Stimulated activated CD8-positive, alpha-beta memory T cell treated with anti-CD3 and anti-CD28 coated beads, Interleukin-12 subunit alpha, Interleukin-12 subunit beta, amount 100 ng/mL, for 4 hours (primary cell): ENCODE measurements at places on chromosomes 7 and 10.

GRCh38 chr7:50631100-50631499 is 65.9 kb upstream of the DDC start:
- DNase-seq: no peak

- DNase-seq: no peak
Observed at GRCh38 chr10:88254091-88254490, 329.0 kb downstream of the RNLS start.

GRCh38 chr7:26688936-26689506 is 175.4 kb downstream of the SKAP2 start:
- no peak for DNase-seq

- no peak for DNase-seq
Observed at GRCh38 chr7:74526780-74527179, 73.1 kb downstream of the GTF2IRD1 start.

DNA sequence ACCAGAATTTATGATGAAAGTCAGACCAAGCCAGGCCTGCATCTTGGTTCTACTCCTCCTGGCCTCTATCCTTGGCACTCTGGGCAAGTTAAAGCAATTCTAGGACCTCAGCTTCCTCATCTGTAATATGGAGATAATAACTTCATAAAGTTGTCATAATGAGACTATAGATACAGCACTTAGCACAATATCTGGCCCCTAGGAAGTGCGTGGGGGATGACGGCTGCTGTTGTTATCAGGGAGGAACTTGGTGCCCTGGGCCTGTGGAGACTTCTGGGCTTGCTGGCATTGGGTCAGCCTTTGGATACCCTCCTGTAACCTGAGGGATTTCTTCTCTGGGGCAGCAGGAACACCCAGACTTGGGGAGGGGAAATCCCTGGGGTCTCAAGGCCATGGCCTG is 27.6 kb downstream of the PFKFB3 start:
- no peak for DNase-seq

- DNase-seq: no peak
Observed at GRCh38 chr7:16694806-16695205, 48.8 kb downstream of the BZW2 start.

GRCh38 chr10:82440775-82441174 is 565.8 kb downstream of the NRG3 start:
- DNase-seq: no peak

- DNase-seq: peak; percentile 35
Observed at GRCh38 chr10:11742009-11742778, at the start of gene ECHDC3. Gene ECHDC3, plus strand, starts transcription at chr10:11742382. Its CDS starts 195 bp downstream, at chr10:11742577.

DNA sequence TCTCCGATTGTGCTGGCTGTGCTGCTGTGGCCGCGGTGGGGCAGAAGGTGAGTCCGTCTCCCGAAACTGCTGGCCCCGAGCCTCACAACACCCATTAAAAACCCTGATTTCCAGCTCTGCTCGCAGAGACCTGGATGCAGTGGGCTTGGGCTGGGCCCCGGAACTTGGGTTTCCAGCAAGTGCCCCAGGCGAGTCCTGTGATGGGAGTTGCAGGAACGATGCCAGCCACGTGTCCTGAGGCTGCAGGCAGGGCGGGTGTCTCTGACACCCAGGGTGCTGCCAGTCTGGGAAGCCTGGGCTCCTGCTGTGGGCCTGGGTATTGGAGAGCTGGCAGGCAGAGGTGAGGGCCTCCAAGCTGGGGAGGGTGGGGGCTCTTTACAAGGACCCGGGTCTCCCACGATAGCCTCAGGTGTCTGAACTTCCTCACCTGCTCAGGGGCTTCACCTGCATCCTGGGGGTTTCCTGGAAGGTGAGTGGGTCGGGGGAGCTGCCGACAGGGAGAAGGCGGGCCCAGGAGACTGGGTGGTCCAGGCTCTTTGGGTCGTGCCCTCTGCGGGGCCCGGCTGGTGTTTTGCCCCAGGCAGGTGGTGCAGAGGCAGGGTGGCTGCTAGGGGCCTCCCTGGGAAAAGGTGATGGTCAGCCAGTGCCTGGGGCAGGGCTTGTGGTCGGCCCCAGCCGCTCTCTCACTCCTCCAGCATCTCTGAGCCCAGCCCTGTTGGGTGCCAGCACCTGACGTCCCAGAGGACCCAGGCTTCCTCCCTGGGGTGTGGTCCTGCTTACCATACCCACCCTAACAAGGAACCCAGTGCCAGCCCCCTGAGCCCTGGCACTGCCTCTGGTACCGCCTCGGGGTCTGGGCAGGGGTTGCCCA is 180.3 kb downstream of the DNAJB6 start:
- no peak for DNase-seq

DNA sequence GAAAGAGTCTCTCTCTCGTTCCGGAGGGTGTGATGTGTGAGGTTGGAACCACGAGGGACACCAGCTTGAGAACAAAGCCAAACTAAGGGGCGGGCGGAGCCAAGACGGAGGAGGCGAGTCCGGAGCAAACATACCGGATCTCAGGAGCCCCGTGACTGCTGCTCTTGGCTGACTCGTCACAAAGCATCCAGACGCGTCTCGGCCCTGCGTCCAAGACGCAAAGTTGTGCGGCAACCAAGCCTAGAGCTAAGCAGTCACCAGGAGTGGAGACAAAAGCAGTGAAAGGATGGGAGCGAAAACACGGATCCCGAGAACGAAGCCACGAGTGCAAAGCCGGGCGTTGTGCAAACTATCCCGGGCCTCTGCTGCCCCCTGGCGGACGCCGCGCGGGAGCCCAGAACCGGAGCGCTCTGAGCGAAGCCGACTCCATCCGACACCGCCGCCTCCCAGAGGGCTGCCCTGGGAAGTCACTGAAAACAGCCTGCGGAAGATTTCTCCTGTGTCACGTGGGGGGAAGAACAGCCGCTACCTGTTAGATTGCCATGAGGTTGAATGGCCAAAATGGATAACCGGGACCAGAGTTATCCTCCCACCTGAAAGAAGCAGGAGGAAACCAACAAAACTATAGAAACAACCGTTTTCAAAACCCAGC is 46.4 kb upstream of the TMEM72 start:
- peak; percentile 60 for DNase-seq

DNA sequence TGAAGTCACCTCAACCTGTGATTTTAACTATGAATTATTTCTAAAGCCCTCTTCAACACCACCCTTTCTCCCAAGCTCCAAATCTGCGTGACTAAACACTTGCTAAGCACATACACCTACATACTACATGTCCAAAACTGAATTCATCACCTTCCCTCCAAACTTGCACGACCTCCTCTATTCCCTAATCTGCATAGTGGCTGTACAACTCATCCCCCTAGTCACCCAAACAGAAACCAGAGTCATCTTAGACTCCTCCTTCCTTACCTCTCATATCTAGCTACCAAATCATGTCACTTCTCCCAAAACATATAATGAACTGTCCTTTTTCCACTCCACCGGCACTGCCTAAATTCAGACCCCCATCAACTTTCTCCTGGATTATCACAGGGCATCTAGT is 16.2 kb downstream of the ARHGAP21 start:
- no peak for DNase-seq

GRCh38 chr7:54785261-54785660 is 26.2 kb upstream of the SEC61G start:
- DNase-seq: no peak

- no peak for DNase-seq
Observed at GRCh38 chr10:70786799-70787415, 1.7 kb upstream of the TBATA start.

DNA sequence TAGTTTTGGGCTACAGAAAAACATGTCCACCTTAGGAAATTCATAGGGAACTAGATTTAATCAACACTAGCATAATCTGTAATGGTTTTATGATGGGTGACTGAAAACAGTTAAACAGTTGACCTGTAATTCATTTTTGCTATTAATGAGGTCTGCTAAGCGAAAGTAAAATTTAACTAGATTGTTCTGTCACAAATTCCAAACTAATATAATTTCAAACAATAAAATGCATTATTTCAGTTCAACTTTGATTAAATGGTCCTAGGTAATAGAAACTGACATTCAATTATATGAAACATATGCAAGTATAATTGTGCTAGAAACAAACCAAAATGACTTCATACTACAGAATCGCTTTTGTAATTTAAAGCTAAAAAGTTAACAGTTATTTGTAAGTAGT is 6.9 kb downstream of the NOC3L start:
- DNase-seq: no peak

DNA sequence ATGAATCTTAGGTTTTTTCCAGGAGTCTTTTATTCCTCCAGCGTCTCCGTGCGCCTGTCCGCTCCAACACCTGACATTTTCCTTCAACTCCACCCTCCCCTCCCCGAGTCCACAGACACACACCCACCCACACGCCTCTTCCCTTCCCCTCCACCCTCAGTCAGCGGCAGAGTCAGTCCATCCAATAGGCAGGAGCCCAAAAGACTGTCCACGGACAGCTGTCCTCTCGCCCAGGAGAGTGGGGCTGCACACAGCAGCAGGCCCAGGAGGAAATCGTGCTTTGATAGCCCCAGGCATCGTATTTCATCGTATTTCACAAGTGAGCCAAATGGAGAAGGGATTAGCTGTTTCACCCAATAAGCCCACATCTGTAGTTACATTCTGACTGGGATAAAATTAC is 285.1 kb downstream of the ZEB1 start:
- DNase-seq: no peak

DNA sequence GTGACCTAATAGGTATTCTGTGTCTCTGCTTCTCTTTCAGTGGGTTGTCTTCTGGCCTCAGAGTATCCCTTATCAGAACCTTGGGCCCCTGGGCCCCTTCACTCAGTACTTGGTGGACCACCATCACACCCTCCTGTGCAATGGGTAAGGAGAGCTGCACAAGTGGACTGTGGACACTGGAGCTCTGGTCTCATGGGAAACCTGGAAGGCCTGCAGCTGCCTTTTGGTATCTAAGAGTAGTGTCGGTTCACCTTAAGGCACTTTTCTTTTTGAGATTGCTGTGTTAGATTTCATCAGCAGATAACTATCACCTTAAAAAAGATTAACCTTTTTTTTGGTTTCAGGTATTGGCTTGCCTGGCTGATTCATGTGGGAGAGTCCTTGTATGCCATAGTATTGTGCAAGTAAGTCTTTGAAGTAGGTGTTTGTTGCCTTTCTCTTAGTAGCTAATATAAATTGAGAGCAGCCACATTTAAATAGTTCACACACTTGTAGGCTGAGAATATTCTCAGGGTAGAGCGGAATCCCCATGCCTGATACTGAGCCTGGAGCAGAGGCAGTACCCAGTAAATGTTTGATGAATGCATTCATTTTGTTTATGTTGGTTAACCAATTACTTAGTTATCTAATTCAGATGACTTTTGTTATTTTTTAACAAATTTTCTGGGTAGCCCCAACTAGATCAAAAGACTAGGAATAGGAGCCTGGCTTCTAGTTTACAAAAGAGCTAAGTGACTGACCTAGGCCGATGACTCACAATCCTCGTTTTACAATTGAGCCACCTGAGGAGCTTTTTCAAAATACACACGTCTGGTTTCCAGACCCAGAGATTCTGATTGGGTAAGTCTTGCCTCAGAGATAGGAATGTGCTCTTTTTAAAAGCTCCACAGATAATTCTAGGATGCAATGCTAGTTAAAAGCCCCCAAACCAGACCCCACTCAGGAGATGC is 3.6 kb downstream of the TMEM254 start:
- no peak for DNase-seq

DNA sequence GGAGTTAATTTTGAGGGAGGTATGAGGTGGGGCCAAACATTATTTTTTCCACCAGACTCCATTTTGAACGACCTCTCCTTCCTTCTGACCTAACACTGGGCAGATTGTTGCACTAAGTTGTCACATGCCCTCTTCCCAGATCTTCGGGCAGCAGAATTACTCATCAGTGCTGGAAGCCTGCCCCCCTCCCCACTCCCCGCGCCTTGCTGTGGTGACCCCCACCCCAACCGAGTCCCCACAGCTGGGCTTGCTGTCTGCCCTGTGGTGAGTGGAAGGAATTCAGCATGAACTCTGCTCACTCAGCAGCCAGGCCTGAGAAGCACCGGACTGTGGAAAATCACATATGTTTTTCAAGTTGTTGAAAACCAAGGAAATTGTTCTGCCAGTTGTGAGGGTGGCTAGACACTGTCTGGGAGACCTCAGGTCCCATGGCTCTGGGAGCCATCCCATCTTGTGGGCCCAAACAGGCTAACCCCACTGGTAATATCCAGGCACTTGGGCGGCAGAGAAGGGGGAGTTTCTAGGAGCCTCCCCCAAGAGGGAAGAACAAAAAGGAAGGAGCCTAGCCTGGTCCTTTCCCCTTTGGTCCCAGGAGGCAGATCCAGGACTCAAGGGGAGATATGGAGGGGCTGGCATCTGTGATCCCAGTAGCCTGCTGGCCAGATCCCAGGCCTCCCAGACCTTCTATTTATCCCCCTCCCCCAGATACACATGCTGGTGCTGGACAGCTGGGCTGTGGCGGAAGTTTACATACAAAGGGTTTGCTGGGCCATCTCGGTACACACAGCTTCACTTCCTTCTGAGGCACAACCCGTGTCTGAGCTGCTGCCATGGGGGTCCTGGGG is 3.5 kb upstream of the AEBP1 start:
- no peak for DNase-seq

DNA sequence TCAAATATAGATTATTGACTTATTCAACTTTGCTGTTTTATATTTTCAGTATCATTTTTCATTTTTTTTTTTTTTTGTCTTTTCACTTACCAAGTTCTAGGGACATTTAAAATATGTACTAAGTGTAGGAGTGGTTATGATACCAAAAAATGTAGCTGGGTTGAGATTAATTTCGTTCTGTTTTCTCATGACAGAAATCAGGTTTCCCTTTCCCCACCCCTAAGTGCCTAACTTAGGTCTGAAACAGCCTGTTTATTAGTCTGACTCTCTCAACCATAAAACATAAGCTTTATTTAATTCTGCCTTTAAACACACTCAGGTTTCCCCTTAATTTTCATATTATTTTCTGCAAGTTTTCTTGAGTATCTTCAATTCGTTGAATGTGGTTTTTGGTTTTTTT is 22.1 kb downstream of the TMEM106B start:
- no peak for DNase-seq

DNA sequence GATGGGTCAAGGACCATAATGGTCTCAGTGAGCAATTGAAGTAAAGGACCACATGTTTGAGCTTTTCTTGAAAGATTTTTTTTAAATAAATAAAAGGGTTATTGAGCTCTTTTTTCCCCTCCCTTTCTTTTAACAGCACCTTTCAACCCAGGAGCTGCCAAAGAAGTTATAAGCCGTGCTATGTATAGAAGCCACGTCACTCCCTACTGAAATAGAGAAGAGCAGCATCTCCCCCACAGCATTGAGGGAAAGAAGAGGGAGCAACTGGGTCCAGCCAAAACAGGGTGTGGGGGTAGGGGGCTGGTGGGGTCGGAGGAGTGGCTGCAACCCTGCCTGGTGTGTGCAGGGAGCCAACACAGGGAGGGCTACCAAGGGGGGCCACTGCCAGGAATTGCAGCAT is 227.2 kb downstream of the PLXNA4 start:
- DNase-seq: no peak

- DNase-seq: no peak
Observed at GRCh38 chr10:28137907-28138880, 139.3 kb upstream of the ODAD2 start.

- DNase-seq: no peak
Observed at GRCh38 chr10:124713679-124714255, 30.4 kb downstream of the FAM53B start.

- DNase-seq: no peak
Observed at GRCh38 chr10:71357792-71358265, 38.8 kb downstream of the SLC29A3 start.
